ENCODE measurements at places on chromosomes 5 and 9.

GRCh38 chr9:78692871-78693270 is 395.9 kb downstream of the PSAT1 start:
- DNase-seq, result no peak

DNA sequence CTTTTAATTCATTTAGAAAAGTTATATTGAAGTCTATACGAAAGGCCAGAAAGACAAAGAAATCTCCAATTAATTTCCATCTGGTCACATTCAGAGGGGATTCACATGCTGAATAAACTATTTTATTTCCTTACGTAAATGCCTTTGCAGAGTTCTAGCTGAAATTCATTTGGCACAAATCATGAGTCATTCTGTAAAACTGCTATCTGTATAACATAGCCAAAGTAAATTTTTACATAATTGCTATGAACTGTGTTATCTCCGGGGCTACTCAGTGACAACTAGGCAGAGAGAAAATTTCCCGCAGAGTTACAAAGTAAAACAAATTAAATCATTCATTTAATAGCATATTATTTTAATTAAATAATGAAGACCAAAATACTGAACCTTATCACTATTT is 463.2 kb upstream of the ADAMTS16 start:
- no peak for DNase-seq

DNA sequence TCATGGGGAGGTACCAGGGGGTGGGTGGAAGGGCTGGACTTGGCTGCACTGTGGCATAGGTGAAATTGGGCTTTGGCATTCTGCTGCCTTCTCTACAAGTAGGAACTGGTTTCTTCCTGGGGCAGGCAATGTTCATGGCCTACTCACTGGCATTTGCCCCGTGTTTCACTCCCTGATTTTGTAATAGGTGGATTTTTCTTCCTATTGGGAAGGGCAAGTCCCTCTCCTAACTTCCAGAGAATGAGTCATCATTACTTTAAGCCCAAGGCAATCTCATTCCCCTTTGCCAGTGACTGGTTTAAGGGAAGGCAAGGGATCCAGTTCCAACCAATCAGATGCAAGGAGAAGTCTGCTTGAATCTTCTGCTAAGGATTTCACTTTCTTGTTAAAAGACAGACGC is 67.9 kb upstream of the ANKRD55 start:
- no peak for DNase-seq

GRCh38 chr5:80260461-80260860 is 4.6 kb upstream of the SERINC5 start:
- no peak for DNase-seq

GRCh38 chr9:117887941-117888340 is 183.7 kb downstream of the TLR4 start:
- peak; percentile 11 for DNase-seq

DNA sequence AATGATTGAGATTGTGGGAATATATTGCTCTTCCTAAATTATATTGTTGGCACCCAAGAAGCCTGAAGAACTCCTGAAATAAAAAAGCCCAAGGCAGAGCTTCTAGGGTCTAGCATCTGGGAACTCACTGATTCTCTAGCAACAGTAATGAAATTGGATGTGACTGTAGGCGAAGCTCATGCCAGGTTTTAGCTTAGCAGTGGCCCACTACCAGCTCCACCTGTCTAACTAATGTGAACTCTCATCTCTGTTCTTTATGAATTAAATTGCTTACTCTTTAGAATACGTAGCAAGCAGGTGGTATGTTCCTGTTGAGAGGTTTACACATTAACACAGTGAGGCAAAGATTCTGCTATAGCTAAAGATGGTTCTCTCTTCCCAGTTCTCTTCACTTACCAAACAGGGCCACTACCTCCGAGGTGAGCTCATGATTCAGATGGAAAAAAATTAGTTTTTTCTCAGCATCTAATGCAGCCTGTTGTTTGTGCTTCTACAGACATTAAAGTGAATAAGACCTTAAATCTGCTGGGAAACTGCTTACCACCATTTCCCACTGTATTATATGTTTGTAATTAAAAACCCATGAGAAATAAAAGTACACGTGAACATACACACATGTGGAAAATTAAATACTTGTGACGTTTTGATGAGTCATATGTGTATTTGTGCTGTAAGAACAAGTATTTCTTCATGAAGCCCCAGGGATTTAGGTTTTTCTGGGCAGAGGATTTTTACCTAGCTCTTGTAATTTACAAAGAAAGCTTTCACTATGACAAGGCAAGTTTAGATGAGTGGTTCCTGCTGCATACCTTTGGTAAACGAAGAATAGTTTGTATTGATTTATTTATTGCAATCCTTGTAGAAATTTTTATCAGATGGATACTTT is 360.1 kb downstream of the KDM4C start:
- no peak for DNase-seq

DNA sequence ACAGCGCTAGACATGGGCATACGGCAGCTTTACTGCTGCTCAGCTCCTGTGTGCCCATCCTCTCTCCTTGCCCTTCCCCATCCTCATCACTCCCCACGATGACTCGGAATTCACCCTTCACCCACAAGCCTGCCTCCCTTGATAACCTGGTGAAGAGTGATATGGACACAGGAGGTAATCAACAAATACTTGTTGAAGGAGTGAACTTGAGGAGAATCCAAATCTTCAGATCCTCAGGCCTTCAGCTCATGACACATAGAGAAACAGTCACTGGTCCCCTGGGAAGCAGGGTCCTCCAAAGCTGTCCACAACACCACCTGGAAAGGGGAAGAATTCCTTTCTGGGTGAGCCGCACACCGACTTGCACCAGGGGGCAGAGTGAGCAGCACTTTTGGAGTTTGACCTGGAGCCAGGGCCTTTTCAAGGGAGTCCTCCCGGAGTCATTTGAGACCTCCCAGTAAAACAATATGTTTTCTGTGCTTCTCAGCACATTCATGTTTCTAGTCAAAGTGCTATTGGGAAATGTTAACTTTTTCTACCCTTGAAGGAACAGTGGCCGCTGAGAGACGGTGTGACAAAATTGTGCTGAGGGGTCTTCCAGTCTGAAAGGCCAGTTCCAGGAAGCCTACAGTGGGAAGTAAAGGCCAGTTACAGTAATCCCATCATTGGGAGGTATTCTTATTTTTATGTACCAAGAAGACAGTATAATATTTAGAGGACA is 332.3 kb downstream of the CWC27 start:
- no peak for DNase-seq

DNA sequence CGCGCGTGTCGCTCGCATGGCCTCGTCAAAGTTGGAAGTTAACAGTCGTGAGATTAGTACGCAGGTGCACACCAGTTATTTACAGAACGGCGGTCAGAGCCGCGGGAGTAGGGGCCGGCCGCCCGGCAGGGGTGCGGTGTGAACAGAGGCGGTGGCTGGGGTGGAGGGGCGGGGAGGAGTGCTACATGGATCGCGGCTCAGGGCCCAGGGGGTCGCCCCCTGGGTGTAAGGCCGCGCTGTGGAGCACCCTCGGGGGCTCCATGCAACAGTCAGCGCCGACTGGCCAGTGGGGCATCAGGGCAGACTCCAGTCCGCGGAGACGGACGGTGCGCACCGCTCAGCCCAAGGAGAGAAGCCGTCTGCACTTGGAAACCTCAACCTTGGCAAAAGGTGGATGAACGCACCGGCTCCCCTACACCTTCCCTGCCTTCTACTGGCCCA is 60.3 kb downstream of the ZNF354C start:
- no peak for DNase-seq

- no peak for DNase-seq
Measured at GRCh38 chr9:114850871-114851270, 45.0 kb upstream of the TNFSF15 start.

- no peak for DNase-seq
Measured at GRCh38 chr9:81430727-81431126, 258.6 kb downstream of the TLE1 start.

- DNase-seq, result no peak
Measured at GRCh38 chr5:87125766-87126165, 141.9 kb upstream of the RASA1 start.

DNA sequence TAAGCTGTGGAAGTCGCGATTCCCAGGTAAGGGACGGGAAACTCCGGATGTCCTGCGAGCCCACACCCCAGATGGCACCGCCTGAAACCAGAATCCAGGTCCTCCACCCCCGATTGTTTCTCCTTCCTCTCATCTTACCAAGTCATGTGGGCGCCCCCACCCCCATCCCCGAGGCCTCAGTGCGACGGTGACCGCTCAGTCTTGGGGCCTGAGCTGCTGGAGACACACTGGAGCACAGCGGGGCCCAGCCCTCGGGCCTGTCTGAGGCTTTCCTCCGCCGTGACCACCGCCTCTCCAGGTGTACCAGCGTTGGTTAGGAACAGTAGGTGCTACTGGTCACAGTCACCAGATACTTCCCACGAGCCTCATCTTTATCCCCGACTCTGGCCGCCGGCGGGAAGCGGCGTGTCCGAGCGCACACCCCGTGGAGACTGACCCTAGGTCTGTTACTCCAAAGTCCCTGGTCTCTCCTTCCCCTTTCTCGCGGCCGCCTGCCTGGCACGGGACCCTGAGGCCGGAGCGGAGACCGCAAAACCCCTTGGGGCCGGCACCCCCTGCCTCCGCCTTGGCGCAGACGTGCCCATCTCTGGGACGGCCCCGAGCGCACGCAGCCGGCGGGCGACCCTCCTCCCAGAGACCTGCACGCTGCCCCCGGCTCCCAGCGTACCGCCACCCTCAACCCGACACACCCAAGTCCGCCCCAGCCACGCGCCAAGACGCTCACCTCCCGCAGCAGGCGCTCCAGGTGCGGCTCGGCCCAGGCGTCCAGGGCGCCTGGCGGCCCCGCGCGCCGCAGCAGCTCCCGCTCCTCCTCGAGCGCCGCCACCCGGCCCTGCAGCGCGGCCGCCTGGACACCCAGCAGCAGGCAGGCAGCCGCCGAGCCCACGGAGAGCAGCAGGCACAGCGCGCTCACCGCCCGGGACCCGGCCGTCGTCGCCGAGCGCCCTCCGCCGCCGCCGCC is 733 bp downstream of the COL23A1 start:
- no peak for DNase-seq
